ENCODE measurements at places on chromosomes 7 and 10.

DNA sequence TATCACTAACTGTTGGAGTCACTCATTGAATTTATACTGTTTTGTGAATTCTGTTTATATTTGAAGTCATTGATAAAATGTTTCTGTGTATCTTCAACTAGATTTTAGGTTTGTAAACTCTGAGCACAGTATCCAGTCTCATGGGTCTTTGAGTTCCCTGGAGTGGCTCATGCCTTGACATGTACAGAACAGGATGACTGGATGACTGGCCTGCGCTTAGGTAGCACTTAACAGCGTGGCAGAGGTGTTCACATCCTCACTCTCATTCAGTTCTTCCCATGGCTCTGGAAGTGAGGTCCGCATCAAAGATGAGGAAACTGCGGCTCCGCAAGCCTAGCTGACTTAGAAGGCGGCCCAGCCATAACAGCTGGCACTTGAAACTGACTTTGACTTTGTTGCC lies 576.9 kb downstream of the SUGCT start:
- no peak for DNase-seq

DNA sequence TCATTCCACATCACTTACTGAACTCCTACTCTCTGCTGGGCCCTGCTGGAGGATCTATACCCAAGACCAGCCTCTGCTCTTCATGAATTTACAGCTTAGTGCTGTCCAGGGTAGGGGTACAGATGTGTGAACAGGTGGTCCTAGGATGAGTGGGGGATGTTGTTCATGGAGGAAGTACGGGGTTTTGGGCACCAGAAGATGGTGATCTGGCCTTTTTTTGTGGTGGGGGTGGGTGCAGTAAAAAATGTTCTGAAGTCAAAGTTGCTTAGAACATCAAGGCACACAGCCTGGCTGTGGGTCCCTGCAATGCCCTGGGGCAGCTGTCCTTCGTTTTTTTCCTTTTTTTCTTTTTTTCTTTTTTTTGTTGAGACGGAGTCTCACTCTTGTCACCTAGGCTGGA lies 34.2 kb upstream of the GNA12 start:
- no peak for DNase-seq

- no peak for DNase-seq
These were observed 186.3 kb downstream of the PLPP4 start for GRCh38 chr10:120643351-120643750.

DNA sequence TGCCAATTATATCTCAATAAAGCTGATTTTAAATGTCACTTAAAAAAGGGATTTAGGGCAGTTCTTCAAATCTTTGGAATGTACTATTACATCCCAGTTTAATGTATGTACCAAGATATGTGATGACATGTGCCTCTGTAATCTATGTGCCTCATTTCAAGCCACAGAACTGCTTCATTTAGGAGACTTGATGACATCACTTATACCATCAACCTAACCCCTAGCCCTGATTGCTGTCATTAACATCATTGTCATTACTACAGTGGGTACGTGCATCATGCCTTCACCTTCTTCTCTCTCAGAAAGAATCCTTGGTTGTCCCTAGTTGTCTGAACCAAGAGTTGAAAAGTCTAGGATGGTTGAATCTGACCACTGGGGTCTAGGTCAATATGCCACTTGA lies 134.3 kb upstream of the RAB11FIP2 start:
- no peak for DNase-seq

DNA sequence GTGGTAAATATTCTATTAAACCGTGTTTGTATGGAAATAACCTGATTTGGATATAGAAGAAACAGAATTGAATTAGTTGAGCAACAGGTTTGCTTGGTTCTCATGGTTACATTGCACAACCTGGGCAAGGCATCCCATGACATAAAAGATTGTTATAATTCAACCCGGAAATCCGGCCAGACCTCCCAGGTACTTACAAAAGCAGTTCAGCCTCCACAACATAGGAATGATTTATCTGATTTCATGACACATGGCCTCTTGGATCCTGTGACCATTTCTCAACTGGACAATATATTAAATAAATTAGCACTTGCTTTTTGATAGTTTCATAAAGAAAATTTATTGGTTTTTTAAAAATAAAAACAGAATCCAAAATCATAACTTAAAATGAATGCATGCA lies 55.1 kb upstream of the PTPN12 start:
- DNase-seq = no peak

DNA sequence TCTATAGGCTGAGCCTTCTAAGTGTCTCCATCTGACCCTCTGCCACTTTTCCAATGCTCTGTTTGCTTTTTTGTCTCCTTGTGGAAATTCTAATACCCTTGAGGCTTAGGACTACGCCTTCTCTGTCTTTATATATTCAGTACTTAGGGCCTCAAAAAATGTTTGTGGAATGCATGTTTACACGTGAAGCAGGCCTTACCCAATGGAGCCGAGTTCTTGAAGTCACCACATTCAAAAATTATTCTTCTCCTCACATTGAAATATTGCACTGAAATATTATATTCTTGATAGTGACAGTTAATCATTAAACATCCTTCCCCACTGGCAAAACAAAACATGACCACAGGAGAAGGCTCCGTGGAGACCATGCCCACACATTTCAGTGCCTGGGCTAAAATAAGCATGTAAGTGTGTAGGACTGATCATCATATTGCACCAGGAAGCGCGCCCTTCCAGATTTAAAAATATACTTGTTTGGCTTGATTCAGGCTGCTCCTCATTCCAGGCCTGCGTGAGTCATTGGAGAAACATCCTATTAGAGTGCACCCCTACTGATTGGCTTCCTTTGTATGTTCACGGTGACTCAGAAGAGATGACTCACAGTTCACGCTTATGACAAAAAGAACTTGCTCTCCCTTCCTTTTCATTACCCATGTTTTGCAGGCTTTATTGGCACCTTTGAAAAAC lies 307.4 kb upstream of the AOAH start:
- peak; percentile 83 for DNase-seq

DNA sequence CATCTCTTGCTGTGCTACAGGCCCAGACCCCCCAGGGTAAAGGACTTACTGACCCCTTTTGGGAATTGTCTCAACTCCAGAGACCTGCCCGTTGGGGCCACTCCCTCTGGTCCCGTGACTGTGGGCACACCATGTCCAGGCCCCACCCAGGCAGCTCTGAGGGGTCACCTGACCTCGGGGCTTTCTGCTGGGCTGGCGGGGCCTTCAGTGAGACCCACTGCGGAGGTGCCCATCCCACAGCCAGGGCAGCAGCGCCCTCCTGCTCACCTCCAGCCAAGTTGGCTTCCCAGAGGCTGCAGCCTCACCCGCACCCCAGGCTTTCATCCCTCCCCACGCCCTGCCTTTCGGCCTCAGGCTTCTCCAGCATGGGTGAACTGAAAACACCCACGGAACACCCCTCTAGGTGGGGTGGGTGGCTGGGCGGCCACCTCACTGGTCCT lies 147.2 kb downstream of the DNAJB6 start:
- no peak for DNase-seq

DNA sequence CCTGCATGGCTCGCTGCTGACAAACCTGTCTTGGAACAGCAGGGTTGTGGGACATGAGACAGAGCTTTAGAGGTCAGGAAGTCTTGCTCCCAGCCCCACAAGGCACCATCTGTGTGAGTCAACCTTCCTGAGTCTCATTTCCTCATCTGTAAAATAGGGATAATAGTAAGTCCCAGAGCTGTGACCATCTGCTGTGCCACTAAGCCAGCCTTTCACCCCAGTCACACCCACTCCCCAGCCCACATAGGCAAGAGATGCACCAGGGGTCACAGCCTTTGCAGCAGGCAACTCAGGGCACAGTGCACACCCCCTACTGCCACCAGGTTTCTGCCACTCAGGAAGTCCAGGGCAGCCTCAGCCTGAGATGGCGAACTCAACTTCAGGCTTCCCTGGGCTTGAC lies 29.4 kb upstream of the CDH23 start:
- DNase-seq = no peak

DNA sequence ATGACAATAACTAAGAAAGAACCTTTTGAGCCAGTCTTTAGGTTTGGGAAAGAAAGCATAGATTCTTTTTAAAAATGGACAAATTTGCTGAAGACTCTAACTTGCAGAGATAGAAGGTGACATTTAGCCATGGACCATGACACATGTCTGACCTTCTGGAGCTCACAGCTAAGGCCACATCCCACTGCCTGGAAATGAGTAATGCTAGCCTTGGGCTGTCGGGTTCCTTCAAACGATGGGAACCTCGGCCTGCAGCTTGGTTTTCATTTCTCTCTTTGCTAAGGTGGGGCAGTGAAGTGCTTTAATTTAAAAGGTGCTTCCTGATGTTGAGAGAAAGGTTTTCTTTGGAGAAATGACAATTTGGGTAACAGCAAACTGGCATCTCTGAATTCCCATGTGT lies 223.2 kb downstream of the FANK1 start:
- no peak for DNase-seq

DNA sequence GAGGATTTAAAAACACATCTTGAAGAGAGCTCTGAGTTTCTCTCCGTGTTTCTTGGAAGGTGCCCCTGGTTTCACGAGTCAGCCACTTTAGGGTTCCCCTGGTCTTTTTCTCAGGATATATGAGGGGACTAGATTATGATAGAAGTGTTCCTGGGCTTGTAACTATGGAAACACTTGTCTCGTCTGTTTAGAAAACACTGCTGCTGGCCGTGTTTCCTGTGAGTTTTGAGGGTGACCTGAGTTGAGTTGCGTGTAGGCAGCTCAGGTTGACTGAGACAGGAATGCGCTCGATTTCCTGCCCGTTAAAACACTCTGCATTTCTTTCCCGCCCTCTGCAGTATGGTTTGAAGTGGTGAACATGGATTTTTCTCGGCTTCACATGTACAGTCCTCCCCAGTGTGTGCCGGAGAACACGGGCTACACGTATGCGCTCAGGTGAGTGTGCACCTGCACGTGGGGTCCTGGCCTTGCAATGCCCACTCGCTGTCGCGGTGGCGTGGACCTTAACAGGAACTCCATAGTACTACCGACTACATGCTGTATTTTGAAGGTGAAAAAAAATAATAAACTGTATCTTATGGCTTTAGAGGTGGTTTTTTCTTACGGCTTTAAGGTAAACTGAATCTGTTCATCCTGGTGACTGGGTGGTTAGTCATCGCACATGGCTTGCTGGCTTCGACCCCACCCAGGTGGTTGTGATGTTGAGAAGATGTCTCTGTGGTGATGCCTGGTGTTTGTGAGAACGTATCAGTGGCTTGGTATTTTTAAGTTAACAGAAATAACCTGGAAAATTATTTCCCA lies at the start of gene SUN1:
SUN1 (plus strand) TSS at position 310 of the 801 bp plus-strand sequence; CDS start at position 359, 49 bp downstream.
- no peak for DNase-seq

DNA sequence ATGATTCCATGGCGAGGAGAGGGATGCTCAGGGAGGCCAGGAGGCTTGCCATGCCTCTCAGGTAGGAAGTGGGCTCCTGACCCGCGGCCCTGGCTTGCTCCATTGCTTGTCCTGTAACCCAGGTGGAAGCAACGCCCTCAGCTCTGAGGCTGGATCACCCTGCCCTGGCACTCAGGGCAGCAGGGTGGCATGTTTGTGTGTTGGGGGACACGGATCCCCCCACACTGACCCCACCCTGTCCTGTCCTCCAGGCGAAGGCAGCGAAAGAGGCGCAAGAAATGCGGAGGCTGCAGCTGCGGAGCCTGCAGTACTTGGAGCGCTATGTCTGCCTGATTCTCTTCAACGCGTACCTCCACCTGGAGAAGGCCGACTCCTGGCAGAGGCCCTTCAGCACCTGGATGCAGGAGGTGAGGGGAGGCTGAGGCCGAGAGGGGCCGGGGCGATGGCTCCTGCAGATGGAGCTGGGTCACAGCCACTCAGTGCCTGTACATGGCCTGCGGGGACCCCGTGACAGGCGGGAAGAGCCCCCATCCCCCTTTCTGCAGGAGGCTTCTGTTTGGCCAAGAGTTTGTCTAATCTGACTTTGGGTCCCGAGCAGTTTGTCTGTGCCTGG lies 38.3 kb downstream of the PRF1 start:
- DNase-seq = no peak

- DNase-seq = no peak
These were observed 95.7 kb upstream of the SFMBT2 start for GRCh38 chr10:7506571-7506970.

DNA sequence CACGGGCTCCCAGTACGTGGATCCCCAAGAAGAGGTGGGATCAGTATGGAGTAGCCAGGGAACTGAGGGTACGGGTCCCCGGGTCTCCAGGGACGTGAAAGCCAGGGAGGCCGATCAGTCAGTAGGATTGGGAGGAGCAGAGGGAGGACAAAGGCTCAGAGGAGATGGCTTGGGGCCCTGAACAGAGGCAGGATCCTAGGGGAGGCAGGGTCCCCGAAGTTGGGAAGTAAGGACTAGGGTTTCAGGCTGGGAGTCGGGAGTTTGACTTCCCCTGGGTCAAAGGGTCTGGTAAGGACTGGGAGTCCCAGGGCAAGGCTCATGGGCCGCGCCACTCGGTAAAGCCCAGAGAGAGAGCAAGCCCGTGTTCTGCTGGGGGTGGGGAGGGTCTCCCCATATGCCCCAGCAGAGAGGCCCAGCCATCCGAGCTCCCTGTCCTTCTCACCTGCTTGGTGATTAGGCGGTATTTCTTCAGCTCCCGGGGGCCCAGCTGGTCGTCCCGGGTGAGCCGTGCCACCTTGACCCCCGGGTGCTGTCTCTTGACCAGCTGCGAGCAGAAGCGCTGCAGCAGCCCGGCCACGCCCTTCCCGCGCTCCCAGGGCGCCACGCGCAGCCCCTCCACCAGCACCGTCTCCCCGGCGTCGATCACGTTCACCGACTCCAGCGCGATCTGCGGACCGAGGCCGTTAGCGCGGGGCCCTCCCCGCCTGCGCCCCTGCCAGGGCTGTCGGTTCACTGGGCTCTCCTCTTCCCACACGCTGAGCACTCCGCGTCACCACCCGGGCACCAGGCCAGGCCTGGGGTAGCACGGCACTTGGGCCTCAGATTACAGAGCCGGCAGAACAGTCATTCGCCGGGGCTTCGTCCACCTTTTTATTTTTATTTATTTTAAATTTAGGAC lies 7.0 kb downstream of the NAT16 start:
- DNase-seq = peak; percentile 65

GRCh38 chr10:13788320-13788600 lies 201.5 kb downstream of the PRPF18 start:
- DNase-seq = no peak

DNA sequence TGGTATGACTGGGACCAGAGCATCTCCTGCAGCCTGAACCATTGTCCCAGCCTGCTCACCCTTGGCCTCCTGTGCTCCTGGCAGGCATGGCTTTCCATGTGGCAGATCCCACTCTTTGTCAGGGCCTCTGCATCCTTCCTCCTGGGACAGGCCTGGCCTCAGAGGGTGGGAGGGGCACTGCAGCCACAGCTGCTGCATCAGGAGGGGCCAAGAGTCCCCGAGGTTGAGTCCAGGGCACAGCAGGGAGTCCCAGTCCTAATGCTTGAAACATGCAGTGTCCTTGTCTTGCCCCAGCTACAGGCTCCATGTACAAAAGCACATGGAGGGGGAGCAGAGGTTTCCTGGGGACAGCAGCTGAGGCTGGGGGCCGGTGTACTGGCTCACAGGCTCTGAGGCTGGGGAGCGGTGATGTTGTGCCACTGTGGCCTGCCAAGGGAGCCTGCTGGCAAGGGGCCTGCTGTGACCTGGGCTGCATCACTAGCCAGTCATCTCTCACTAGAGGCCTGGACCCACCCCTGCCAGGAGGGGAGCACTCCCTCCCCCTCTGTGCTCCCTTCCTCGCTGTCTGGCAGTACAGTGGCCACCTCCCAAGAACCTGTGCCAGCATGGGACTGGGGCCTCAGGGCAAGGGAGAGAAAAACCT lies 144.8 kb downstream of the ZNF248 start:
- no peak for DNase-seq
